ENCODE measurements at places on chromosomes 4 and X.
A peak's percentile ranks its signal among the peaks of the same experiment; 100 is the strongest.

- DNase-seq, result peak; percentile 51
Observed at GRCh38 chrX:103918050-103918449, 44.4 kb upstream of the TMSB15B start.

DNA sequence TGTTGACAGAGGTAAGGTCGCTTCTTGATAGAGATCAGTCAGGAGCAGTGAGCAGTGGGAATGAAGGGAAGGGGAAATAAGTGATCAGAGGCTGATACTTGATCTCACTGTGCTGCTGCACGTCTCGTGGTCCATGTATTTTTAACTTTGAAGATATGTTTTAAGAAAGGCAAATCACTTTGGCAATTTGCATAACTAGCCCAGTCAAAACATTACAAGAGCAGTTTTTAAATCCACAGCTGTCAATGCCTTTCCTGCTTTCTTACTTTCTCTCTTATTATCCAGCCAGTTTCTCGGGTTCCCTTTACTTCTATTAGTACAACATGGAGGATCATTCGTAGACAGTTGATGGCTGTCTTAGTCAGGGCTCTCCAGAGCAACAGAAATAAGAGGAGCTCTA is 472.8 kb downstream of the TMA16 start:
- DNase-seq, result no peak

DNA sequence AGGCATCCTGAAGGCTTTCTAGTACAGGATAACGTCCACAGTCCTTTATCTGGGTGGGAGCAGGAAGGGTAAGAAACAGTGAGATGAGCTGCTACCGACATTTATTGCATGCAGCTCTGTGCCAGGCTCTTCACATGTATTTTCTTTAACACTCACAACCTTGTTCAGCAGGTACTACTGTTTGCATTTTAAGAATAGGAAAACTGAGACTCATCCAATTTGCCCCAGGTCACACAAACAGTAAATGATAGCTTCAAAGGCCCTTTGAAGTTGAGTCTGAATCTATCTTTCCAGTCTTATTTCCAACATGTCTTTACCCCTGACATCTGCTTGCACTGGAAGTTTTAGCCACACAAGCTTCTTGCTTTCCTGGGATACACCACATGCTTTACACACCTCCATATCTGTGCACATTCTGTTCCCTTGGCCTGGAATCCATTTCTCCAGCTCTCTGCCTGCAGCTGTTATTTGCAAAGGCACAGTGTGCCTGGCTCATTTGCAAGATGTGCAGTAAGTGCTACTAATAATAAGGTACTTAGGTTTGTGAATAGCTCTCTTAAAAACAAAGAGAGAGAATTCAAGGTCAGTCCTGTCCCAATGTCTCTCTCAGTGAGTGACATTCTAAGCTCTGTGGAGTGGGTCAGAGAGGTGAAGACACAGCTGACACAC is 61.2 kb downstream of the METTL14 start:
- DNase-seq, result no peak

- DNase-seq, result no peak
Observed at GRCh38 chr4:88747351-88747750, 49.7 kb upstream of the NAP1L5 start.
